ENCODE measurements at places on chromosomes 7 and 10. TPM values are rescaled to one million over a fixed set of nuclear protein-coding genes. Genes with fewer than 3 reads are reported as not detected.

Gene HABP2
- total RNA-seq: not detected

Gene MPP7
- under 0.01 TPM for total RNA-seq

Gene ZSCAN25
- total RNA-seq: 8.8 TPM

Gene ZNF736
- total RNA-seq: 11.8 TPM

Gene NUTM2E
- not detected for total RNA-seq

Gene CCDC172
- not detected for total RNA-seq

Gene ZNF853
- total RNA-seq: not detected

Gene RARRES2
- not detected for total RNA-seq

Gene TCAF2
- 5.9 TPM for total RNA-seq

Gene MINPP1
- 29.1 TPM for total RNA-seq

Gene CPN1
- not detected for total RNA-seq

Gene ANKRD61
- not detected for total RNA-seq

Gene FKBP6
- not detected for total RNA-seq

Gene PDK4
- total RNA-seq: 5.5 TPM

Gene STK31
- total RNA-seq: not detected

Gene TFPI2
- 369 TPM for total RNA-seq

Gene GBX1
- not detected for total RNA-seq
